Skeletal muscle cell (primary cell): ENCODE measurements at places on chromosomes 13 and 19.

GRCh38 chr13:98798849-98799645 is 46.6 kb upstream of the SLC15A1 start:
- DNase-seq: peak; percentile 84

DNA sequence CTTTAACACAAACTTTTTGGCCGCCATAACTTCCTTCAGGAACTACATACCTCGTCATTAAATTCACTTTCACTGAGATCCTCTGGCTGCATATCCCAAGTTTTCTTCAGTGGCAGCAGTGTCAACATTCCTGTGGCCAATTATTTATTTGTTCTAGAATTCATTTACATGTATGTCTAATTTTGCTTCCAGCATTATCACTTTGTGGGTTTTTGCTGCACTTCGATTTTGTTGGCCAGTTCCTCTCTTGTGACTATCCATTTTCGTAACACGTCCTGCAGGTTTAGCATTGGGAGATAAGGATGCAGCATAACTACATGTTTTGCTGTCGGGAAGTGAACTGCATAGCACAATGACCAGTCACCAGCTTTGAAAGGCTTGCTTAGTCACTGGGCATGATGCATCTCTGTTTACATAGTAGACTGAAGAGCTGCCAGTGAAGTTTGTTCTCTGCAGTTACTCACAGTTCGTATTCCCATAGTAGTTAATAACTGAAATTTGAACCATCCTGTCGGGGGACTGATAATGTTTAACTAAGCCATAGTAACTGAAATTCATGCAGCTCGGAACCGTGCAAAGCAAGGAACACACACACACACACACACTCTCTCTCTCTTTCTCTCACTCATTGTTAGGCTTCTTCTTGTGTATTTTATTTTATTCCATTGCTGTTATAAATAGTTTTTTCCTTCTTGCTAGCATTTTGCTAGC is 28.3 kb downstream of the ZNF507 start:
- DNase-seq: peak; percentile 97

GRCh38 chr13:75357576-75358289 is 124.2 kb downstream of the TBC1D4 start:
- peak; percentile 33 for DNase-seq

- no peak for DNase-seq
Measured at GRCh38 chr19:29544656-29545360, 19.0 kb downstream of the VSTM2B start.

DNA sequence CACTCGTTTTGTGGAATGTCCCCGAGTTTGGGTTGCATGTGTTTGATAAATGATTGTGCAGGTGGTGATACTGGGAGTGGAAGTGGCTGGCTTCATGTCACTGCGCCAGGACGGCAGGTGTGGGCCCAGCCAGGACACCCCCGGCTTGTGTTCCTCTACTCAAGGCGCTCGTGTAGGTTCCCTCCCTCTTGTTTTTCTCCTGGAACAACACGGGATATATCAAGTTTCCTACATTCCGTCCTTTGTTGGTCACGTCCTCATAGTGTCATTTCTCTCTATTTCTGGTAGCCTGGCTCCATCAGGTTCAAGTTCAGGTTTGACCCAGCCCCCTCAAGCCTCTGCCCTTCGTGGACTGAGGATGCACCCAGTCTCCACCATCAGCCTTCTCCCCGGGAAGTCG is 16.3 kb downstream of the IL17D start:
- DNase-seq: no peak

DNA sequence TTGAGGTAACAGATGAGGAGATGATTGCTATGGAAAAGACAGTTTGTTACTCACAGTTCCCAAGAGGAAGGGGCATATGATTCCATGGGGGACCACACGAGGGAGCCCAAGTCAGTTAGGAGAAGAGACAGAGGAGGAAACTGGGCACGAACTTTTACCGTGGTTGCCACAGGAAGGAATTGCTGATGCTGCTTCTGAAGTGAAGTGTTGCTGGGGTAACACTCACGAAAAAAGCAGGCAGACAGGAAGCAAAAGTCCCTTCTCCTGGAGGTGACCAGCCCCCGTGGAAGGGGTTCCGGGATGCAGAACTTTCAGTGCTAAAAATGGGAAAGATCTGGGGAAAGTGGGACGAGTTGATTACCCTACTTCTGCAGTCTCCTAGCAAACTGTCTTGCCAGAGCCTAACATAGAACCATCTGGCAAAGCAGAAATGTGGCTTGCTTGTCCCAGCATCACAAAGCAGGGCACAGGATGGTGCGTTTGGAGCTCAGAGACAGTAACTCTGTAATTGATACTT is 35.4 kb upstream of the MAP3K10 start:
- no peak for DNase-seq

DNA sequence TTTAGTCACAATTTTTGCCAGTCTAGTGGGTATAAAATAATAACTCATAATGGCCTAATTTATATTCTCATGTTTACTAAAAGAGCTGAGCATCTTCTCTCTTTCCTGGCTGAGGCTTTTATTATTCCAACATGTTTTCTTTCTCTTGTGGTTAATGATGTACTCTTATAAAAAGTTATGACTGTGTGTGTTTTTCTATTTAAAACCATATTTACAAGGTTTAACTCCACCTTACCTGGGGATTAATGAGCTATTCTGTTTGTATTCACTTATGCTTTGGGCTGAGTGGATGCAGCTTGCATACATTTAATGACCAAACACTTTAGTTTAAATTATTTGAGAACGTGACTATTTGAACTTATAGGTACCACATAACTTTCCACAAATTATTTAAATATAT is 1365.7 kb upstream of the SLC10A2 start:
- no peak for DNase-seq

GRCh38 chr13:71979616-71980015 is 112.6 kb upstream of the DACH1 start:
- no peak for DNase-seq

DNA sequence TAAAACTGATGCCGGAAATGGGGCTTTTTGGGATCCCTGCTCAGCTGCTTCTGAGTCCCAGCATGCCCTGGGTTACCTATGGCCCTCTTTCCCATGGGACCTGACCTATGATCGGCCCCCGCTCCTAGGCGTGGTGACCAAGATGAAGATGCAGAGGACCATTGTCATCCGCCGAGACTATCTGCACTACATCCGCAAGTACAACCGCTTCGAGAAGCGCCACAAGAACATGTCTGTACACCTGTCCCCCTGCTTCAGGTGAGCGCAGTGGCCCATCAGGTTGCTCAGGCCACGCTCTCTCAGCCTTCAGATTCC is 1.5 kb downstream of the RPS11 start:
- no peak for DNase-seq

DNA sequence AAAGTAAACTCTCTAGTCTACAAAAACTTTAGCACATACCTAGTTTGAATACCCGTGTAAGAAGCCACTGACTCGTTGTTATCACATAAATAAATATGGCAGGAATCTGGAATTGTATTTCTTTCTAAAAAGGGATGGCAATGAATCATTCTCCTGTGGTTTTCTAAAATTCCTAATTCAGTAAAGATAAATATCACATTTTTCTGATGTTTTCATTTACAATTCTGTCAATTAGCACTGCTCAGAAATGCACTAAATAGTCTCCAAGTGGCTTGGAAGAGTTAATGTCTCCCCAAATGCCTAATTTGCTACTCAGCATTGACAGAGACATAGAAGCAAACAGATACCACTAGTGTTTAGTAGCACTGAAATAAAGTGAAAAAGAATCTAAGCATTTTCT is 547.7 kb upstream of the SLITRK1 start:
- DNase-seq: no peak

GRCh38 chr13:47121092-47121763 is 224.4 kb upstream of the HTR2A start:
- no peak for DNase-seq

DNA sequence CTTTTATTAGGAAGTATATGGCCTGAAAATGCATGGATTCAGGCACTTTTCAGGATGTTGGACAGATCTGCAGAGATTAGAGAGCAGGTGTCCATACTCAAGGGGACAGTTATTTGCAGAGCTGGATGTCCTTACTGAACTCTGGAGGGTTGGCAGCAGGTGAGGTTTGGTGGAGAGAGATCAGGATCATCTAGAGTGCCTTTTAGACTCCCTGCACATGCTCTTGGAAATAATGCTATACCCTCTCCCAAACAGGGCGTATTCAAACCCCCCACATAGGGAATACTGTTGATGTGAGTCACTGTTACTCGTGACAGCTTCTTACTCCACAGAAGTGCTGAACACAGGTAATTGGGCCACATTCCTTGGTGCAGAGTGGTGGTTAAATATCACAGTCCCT is 725.7 kb upstream of the SGCG start:
- DNase-seq: no peak

GRCh38 chr13:90742381-90742780 is 605.1 kb upstream of the MIR17HG start:
- no peak for DNase-seq

- peak; percentile 37 for DNase-seq
Measured at GRCh38 chr13:32938907-32939306, 77.3 kb upstream of the KL start.

DNA sequence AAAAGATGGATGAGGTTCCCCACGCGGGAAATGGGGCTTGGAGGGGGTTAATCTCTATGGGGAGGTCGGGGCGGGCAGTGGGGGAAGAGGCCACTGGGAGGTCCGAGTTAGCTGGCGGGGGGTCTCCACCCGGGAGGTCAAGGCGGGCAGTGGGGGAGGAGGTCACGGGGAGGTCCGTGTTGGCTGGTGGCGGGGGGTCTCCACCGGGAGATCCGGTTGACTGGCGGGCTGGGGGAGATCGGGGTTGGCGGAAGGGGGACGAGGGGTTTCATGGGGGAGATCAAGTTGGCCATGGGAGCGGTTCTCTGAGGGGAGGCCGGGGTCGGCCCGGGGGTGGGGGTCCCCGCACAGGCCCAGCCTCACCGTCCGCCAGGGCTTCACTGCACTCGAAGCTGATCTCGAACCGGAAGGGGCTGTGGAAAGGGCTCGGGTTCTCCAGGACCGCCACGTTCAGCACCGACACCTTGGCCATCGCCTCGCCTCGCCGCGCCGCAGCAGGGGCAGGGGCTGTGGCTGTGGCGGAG is 342 bp downstream of the ASF1B start:
- no peak for DNase-seq

DNA sequence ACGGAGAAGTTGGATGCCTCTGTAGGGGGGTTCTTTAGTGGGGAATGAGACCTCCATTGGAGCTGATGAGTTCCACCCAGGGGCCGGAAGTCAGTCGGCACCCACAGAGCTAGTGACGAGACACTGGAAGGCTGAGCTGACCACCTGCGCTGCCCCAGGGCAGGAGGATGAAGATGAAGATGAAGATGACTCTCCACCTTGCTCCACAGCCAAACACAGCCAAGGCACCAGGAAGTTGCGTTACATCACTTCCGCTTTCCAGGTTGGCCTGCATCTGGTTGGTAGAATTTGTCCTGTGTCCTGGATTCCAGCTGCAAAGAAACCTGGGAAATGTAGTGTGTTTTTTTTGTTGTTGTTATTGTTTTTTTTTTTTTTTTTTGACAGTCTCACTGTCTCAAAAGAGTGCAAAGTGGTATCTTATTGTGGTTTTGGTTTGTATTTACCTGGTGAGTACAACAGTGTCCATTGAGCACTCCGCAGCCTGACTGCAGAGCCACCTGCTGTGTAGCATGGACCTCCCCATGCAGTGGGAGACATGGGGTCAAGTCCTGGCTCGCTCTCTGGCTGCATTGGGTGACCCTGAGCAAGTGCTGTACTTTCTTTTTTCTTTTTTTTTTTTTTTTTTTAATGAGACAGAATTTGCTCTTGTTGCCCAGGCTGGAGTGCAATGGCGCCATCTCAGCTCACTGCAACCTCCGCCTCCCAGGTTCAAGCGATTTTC is 1.9 kb downstream of the TBC1D17 start:
- no peak for DNase-seq

GRCh38 chr13:36057041-36057440 is 74.1 kb downstream of the DCLK1 start:
- DNase-seq: no peak

DNA sequence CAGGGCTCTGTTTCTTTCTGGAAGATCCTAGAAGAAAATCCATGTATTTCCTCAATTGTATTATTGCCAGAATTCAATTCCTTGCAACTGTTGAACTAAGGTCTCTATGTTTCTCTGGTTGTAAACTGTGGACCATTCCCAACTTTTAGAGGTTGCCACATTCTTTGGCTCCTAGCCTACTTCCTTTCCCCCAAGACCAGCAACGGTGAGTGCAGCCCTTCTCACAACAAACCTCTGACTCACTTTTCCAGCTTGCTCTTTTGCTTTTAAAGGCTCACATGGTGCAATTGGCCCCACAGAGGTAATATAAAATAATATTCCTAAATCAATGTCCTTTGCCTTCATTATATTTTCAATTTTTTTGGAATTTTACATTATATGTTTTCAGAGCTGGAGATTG is 371.3 kb downstream of the SLITRK5 start:
- DNase-seq: peak; percentile 85

DNA sequence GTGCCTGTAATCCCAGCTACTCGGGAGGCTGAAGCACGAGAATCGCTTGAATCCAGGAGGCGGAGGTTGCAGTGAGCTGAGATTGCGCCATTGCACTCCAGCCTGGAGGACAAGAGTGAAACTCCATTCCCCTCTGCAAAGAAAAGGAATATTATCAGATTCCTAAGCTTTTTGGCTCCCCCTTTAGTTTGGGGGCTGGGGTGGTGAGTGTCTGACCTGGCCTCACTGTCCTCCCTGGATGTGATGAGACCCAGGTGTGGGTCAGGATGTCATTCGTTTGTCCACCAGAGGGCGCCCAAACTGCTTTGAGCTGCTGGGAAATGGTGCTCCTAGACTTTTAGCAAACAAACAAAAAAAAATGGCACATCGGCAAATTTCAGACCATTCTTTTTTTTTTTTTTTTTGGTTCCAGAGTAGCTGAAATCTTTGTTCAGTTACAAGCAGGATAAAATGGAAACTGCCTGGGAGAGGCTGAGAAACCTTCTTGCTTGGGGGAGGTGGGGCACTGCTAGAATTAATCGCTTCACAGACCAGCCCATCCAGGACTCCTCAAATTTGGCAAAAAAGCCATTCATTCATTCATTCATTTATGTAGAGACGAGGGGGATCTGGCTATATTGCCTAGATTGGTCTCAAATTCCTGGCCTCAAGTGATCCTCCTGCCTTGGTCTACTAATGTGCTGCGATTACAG is 29.4 kb downstream of the SPC24 start:
- DNase-seq: no peak

- DNase-seq: no peak
Measured at GRCh38 chr13:99971576-99972189, at the start of gene ZIC5. TSS of gene ZIC5 (minus strand) at chr13:99971767. CDS start at chr13:99971603, 164 bp downstream.

DNA sequence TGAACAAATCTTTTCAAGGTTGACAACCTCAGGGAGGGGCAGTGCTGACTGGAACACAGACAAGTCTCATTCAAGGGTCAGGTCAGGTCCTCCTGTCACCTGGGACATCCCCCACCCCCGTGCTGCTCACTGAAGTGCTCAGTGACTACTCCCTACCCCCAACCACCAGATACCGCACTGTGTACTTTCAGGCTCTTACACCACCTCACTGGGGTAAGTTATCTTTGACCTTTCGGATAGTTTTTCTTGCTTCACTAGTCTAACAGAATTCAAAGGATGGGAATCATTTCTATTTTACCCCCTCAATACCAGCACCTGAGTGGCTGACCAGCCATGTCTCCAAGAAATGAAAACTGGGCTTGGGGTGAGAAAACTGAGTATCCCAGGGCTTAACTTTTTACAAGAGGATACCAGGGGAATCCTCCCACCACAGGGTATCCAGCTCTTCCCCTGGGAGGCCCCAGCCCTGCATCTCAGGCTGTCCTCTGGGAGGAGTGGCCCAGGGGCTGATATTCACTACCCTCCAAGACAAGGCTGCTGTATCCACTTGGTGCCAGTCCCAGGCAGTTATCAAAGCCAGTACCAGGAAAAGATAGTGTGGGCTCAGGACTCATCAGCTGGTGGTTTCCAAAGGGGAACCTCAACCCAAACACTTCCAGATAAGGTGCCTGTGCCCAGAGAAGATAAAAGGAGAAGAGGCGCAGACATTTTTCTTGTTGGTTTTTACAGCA is 2.1 kb downstream of the ZNF563 start:
- DNase-seq: no peak

- DNase-seq: no peak
Measured at GRCh38 chr13:108352599-108352998, 83.1 kb downstream of the TNFSF13B start.
